A549 (cell line): ENCODE measurements at places on chromosomes 5 and 9. TPM values are rescaled to one million over a fixed set of nuclear protein-coding genes. Genes with fewer than 3 reads are reported as not detected.

Gene GPR151
- not detected in 3 replicates for polyA plus RNA-seq

Gene PRRC1
- polyA plus RNA-seq, result 38.8 to 45.0 TPM (median 40.7 TPM) in 3 replicates

Gene TSSK1B
- not detected in 3 replicates for polyA plus RNA-seq

Gene POLR3G
- 11.6 to 17.5 TPM (median 11.7 TPM) in 3 replicates for polyA plus RNA-seq

Gene C9orf85
- 15.9 to 19.0 TPM (median 16.9 TPM) in 3 replicates for polyA plus RNA-seq

Gene CTXN3
- polyA plus RNA-seq, result not detected in 3 replicates

Gene NUTM2F
- polyA plus RNA-seq, result not detected in 3 replicates

Gene PCSK5
- 1.3 to 1.5 TPM (median 1.4 TPM) in 3 replicates for polyA plus RNA-seq

Gene ADAMTSL1
- polyA plus RNA-seq, result 0.04 TPM in 1 of 3 replicates, not detected in the others

Gene ZNF883
- 1.8 to 2.3 TPM (median 2.0 TPM) in 3 replicates for polyA plus RNA-seq

Gene SPDL1
- polyA plus RNA-seq, result 100 to 116 TPM (median 102 TPM) in 3 replicates

Gene WNT8A
- not detected in 3 replicates for polyA plus RNA-seq

Gene RNF183
- not detected in 3 replicates for polyA plus RNA-seq

Gene MRNIP
- 29.7 to 35.9 TPM (median 30.5 TPM) in 3 replicates for polyA plus RNA-seq

Gene KLF4
- polyA plus RNA-seq, result 3.4 to 3.6 TPM (median 3.6 TPM) in 3 replicates

Gene DNLZ
- polyA plus RNA-seq, result 19.0 to 19.9 TPM (median 19.1 TPM) in 3 replicates

Gene ADAMTSL2
- polyA plus RNA-seq, result not detected in 3 replicates

Gene NDUFB6
- polyA plus RNA-seq, result 158 to 176 TPM (median 166 TPM) in 3 replicates
